ENCODE measurements at places on chromosomes 7 and 10. TPM values are rescaled to one million over a fixed set of nuclear protein-coding genes. Genes with fewer than 3 reads are reported as not detected.
A peak's percentile ranks its signal among the peaks of the same experiment; 100 is the strongest.

The GRID2IP gene
- not detected for total RNA-seq

The WDR86 gene
- 0.48 TPM for total RNA-seq

DNA sequence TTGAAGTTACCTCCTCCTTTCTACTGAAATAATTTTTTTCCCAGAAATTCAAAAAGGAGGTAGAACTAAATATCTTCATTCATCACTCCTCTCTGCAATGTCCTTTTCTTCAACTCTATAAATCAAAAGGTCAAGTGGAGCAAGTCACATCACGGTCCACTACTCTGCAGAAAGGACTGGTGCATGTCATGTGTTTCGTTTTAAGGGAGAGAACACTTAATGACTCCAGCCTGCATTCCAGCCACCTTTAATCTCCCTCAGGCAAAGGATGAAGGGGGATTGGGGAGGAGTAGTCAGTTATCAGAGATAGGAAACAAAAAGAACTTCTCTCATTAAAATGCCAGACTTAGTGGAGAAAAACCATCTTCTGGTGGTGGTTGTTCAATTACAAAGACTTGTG lies 78.9 kb downstream of the ANK3 start:
- DNase-seq, result no peak

DNA sequence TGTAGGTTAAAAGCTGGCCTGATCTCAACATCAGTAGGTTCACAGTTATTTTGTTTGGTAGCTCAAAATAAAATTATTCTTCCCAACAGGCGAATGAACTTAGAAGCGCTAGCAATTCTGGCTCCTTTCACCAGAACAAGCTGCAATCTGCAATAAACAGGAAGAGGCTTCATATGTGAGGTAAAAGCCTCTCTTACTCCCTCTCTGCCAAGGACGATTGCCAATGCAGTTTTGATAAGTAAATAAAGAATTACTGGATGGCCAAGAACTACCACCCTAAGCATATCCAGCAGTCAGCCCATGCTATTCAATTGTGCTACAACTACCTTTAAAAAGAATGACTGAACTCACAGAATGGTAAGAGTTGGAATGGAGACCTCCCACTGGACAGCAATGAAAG lies 150.0 kb upstream of the LAMB4 start:
- no peak for DNase-seq

DNA sequence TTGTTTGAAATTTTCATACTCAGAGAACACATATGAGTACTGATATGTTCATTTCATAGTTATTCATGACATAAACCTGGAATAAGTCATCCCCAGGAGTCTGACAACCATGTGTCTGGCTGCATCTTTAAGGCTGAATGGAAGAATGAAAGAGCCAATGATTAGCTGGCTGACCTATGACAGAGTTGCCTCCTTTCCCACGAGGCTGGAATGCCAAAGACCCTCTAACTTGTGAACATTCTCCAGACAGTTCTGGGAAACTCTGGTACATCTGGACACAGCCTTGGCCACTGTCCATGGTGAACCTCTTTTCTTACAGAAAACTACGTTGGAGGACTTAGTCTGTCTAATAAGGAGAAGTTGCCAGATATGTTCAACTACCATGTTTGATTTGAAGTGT lies 380.8 kb upstream of the MKI67 start:
- no peak for DNase-seq

The NPFFR1 gene
- 0.03 TPM for total RNA-seq

DNA sequence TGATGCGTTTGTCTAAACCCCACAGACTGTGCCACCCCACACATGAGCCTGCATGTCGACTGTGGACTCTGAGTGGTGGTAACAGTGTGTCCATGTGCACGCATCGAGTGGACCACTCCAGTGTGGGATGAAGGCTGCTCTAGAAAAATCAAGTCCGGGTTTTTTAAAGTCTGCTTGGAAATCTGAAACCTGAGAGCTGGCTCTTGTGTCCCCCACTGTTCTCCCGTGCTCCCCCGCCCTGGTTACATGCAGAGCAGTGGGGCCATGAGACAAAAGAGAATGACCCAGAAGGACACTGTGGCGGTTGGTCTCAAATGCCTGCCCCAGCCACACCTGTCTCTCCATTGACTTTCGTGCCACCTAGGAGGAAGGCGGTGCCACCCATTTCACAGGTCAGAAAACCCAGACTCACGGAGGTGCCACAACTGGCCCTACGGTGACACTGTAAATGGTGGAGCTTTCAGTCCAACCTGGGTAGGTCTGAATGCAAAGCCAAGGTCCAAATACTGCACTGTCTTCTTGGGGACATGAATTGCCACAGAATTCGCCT lies 27.3 kb upstream of the PWWP2B start:
- DNase-seq, result peak; percentile 21

GRCh38 chr10:128734161-128734560 lies 607.9 kb upstream of the MKI67 start:
- no peak for DNase-seq

DNA sequence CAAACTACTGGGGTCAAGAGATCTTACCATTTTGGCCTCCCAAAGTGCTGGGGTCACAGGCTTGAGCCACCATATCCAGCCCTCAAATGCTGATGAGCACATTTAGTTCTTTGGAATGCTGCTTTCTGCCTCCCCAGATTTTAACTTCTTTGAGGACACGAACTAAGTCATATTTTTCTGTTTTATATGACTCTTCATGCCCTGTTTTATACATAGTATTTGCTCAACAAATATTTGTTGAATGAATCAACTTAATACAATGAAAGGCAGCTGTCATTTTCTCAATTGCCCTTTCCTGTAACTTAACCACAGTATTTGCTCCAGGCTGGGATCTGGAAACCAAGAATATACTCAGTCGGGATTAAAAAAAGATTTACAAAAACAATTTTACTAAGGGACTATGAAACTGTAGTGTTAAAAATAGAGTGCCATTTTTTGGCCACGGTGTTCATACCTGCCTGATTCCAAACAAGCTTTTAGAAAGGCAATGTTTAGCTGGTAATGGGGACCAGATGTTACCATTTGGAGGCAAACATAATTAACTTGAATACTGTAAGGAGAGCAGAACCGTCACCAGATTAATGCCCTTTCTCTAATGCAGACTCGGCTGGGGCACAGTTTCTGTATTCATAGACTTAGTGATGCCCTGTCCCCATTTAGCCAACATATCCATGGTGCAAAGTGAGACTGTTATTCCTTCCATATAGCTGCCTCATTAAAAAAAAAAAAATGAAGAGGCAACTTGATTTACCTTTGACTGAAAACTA lies 117.6 kb downstream of the NRP1 start:
- no peak for DNase-seq

DNA sequence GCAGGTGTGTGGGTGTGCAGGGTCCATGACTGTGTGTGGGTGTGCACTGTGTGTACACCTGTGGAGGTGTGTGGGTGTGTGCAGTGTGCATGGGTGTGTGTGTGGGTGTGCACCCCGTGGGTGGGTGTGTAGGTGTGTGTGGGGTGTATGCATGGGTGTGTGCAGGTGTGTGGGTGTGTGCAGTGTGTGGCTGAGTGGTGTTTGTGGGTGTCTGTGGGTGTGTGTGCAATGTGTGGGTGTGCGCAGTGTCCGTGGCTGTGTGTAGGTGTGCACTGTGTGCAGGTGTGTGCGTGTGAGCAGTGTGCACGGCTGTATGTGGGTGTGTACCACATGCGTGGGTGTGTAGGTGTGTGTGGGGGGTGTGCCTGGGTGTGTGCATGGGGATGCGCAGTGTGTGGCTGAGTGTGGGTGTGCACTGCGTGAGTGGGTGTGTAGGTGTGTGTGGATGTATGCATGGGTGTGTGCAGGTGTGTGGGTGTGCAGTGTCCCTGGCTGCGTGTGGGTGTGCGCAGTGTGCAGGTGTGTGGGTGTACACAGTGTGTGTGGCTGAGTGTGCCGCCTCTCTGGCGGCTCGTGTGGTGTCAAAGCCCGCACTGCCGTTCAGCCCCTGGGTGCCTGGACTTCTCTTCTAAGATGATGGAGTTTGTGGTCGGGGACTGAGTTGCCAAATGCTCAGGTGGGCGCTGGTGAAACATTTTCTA lies 208.3 kb downstream of the DNAJB6 start:
- DNase-seq, result no peak

The TMEM176A gene
- 27.1 TPM for total RNA-seq

The OR6V1 gene
- total RNA-seq, result not detected

DNA sequence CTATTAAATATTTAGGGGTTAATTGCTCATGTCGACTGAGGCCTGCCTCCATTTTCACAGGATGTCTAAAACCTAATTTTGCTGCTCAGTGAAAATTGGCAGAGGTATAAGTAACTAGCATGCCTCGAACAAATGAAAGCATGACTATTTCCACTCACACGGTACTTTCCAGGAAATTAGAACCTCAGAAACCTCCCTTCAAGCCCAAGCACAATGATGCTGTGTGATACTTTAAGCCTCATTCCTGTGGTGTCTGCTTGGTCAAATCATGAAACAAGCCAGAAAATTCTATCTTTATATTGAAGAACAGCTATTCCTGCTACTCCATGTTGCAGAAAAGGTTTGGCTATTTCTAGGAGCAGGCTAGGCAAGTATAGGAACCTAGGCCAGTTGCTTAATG lies 203.0 kb downstream of the SORCS3 start:
- no peak for DNase-seq

The NODAL gene
- total RNA-seq, result not detected

The ITIH2 gene
- total RNA-seq, result not detected

GRCh38 chr7:2921653-2922347 lies 77.7 kb upstream of the GNA12 start:
- no peak for DNase-seq

- DNase-seq, result peak; percentile 82
Observed at GRCh38 chr10:19815731-19816410, 361 bp upstream of the PLXDC2 start.

GRCh38 chr10:59324597-59324996 lies 37.8 kb downstream of the FAM13C start:
- DNase-seq, result no peak

The CALHM1 gene
- not detected for total RNA-seq

DNA sequence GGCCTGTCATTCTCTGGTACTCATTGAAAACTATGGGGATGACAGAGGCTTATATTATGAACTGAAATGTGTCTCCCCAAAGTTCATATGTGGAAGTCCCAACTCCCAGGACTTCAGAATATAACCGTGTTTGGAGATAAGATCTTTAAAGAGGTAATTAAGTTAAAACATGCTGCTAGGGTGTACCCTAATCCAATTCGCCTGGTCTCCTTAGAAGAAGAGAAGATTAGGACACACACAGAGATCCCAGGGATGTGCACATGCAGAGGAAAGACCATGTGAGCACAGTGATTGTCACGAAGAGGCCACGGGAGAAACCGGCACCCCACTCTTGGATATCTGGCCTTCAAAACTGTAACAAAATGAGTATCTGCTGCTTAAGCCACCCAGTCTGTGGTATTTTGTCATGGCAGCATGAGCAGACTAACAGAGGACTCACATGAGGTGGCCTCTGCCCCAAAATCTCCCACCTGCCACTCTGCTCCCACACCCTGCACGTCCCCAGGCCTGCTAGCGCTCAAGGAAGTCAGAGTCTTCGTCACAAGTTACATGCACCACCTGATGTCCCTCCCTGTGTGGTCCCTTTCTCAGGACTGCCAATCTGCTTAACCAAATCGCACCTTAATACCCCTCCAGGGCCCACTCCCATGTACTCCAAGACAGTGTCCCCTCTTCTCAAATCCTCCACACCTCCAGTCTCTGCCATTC lies 26.8 kb downstream of the PLAC9 start:
- peak; percentile 24 for DNase-seq

The IFIT2 gene
- 4.3 TPM for total RNA-seq

DNA sequence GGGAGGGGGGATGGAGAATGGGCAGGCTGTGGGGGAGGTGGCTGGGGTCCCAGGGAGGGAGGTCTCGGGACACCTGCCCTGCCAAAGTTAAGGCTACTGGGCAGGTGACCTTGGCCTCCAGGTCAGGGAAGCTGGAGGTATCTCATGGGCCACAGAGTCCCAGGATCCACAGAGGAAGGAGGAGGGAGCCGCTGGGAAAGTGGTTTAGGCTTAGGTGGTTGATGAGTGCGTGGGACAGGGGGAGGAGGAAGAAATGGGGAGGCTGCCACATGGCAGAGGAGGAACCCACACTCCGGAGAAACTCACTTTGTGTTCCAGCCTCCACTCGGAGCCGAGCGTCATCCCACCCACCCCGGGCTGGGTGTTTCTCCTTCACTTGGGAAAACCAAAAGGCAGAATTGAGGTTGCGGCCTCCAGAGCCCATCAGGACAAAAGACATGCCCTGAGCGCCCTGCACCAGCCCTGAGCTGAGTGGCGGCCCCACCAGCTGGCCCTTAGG lies 46.1 kb downstream of the ASB13 start:
- no peak for DNase-seq

GRCh38 chr7:120363414-120363813 lies 90.4 kb downstream of the KCND2 start:
- no peak for DNase-seq

DNA sequence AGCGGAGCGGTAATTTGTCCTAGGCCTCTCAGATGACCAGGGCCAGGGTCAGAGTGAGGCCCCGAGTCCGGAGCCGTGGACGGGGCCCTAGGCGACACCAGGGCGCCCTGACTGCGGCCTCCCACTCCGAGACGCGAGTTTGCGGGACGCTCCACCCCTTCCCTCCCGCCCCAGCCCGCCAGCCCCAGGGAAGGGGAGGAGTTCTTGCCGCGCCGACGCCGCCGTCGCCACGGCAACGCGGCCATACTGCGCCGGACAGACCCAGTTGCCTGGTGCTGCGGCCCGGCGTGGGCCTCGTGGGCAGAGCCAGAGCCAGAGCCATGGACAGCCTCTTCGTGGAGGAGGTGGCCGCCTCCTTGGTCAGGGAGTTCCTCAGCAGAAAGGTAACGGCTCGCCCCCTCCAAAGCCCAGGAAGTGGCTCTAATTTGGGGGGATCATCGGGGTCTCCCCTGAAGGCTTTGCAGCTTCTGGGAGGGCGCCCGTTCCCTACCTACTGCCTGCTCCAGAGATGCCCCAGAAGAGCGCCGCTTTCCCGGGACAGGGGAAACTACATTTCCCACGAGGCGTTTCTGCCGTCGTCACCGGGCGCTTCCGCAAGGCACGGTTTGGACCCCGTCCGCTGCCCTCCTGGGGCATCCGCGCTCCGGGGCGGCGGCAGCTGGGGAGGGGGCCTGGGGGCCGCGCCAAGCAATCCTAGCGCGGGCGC lies at the start of gene MINDY4:
Gene MINDY4, plus strand, starts transcription at position 244 of the 706 bp plus-strand sequence. Its CDS starts 77 bp downstream, at position 321.
- DNase-seq, result peak; percentile 92

The LLCFC1 gene
- not detected for total RNA-seq

The KCNMA1 gene
- 2.0 TPM for total RNA-seq

DNA sequence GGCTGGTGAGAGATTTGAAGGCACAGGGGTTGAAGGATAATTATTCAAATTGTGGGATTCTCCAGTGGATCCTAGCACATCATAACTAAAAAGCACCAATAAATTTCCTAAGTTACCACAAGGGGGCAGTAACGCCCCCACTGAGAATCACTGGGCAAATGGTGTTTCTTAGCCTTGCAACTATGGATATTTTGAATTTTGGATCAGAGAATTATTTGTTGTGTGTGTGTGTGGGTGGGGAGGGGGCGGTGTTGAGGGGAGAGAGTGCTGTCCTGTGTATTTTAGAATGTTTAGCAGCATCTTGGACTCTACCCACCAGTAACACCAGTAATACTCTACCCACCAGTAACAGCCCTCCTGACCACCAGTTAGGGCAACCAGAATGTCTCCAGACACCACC lies 63.3 kb upstream of the PRKG1 start:
- no peak for DNase-seq

All from Right ventricle myocardium superior (tissue), 1 donor.